Activated CD4-positive, alpha-beta memory T cell treated with anti-CD3 and anti-CD28 coated beads, Interleukin-2, amount 10 ng/mL, durations not matched to agents 7 days and 5 days (primary cell): ENCODE measurements at places on chromosomes 4 and X.

- DNase-seq: no peak
Measured at GRCh38 chr4:146381263-146381872, 140.4 kb downstream of the SLC10A7 start.

DNA sequence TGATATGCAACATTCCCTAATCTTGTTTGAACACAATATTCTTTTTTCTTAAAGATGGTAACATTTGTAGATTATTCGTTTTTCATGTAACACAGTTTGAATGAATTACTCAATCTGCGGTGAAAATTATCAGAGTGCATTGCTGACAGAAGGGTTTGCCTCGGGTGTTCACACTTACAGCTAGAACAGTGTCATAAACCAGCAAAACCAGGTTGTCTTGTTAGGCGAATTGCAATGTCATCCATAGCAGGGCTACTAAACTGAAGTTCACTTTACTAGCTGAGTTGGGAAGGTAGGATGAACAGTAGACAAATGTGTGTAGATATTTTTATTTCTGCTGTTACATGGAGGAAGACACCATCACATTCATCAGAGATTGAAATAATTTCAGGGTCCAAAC lies 98.9 kb downstream of the SLC39A8 start:
- DNase-seq: no peak

- DNase-seq: no peak
Measured at GRCh38 chr4:111393781-111394180, 751.5 kb upstream of the FAM241A start.

DNA sequence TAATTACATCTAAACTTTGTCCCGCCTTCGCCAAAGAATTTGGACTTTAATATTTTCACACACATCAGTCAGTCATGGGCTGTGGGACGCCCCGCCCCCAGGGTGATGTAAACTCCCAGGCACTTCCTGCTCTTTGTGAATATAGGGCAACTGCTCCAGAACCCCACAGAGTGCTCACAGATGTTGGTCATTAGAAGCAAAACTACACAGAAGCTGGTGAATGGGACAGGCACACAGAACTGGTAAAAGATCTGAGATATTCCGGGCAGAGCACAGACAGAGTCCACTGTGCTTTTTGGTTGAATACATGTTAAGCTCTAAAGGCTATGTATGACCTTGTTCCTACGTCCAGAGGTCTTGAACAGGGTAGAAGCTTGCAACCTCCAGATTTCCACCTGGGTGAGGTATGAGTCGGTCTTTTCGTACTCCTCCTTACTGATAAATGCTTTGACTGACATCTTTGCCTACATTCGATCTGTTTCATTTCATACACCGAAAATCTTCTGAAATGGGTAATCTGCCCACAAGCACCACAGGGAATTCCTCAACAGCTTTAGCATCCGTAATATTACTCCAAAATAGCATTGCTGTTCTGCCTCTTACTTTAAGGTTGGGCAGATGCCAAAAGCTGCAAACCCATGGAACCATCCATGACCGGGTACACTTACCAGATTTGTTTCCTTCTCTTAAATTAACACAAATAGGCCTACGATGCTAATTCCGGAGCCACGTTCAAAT lies 144.6 kb downstream of the AMELX start:
- DNase-seq: no peak

- DNase-seq: no peak
Measured at GRCh38 chr4:47213971-47214370, 182.6 kb downstream of the GABRB1 start.

DNA sequence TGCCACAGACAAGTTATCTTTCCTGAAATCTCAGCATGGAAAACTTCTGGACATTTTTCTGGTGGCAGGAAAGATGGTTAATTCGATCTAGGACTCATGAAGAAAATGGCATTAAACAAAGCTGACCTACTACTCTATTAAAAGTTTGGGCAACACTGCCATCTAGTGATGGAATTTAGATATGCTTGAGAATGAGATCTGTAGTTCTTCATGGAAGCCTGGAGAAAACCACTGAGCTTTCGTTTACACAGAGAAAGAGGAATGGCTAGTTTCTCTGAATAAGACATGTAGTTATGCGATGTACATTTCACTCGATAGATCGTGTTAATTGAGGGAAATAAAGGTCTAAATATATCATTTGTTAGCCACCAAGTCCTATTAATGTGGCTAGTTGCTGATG lies 51.7 kb upstream of the CHRDL1 start:
- no peak for DNase-seq

GRCh38 chr4:110553197-110553596 lies 69.7 kb downstream of the PITX2 start:
- no peak for DNase-seq

- no peak for DNase-seq
Measured at GRCh38 chrX:132171881-132172280, 44.1 kb upstream of the FRMD7 start.

- no peak for DNase-seq
Measured at GRCh38 chr4:70725633-70726032, 3.9 kb downstream of the RUFY3 start.

- DNase-seq: no peak
Measured at GRCh38 chrX:136488706-136489105, 959 bp downstream of the BRS3 start.

DNA sequence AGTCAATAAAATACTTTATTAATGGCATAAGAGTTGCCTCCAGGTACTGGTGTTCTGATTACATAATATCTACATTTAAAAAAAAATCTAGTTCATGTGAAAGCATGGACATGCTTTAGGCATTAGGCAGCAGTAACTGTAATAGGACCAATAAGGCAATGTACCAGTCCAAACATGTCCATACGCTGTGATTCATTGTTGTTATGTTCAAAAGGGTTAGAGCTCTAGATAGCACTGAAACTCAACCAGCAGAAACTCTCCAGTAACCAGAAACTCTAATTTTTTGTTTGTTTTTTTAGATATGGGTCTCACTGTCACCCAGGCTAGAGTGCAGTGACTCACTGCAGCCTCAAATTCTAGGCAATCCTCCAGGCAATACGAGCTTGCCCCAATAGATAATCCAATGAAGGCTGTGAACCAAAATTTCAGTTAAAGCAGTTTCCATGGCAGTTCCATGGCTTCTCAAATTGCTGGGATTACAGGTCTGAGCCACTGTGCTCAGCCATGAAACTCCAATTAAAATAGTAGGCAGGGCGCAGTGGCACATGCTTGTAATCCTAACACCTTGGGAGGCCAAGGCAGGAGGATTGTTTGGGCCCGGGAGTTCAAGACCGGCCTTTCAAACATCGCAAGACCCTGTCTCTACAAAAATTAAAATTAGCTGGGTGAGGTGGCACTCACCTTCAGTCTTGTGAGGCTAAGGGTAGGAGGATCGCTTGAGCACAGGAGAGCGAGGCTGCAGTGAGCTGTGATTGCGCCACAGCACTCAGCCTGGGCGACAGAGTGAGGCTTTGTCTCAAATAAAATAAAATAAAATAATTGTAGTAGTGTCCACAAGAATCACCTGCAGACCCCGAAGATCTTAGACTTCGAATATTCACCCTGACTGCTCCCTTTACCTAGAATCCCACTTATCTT lies 36.3 kb downstream of the MGARP start:
- no peak for DNase-seq

- DNase-seq: no peak
Measured at GRCh38 chrX:80282535-80282934, 137.7 kb upstream of the TENT5D start.

DNA sequence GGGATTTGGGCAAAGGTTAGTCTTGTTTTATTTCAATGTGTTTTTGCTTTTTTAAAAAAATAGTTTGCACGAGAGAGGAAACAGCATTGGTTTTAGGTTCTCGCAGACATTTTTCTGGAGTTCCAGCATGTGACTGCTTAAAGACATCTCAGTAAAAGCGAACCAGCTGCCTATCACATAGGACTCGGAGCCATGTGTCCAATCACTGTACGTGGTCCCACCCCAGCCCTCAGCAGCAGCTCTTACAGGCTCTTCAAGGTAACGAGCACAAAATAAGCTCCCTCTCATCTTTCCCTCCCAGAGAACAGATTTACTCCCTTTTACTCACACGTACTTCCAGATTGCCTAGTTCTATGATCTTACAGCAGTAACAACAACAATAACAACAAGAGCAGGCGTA lies 68.7 kb downstream of the MCF2 start:
- no peak for DNase-seq

- no peak for DNase-seq
Measured at GRCh38 chr4:130071746-130072145, 975.8 kb downstream of the C4orf33 start.

DNA sequence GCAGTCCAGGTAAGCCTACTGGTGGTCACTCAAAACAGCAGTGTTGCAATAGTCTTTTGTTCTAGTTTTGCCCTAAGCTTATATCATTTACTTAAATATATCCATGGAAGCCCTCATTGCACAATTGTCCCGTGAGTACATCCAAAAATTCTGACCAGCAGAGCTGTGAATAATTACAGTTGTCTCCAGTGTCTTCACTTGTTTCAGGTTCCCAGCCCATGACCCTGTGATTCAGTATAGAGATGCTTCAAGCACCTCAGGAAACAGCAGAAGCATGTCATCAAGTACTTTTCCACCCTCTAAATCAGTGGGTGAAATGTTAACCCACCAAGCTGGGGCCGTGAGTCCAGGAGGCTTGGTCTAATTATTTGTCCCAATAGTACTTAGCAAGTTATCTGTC lies 214.9 kb upstream of the RPS6KA3 start:
- no peak for DNase-seq

DNA sequence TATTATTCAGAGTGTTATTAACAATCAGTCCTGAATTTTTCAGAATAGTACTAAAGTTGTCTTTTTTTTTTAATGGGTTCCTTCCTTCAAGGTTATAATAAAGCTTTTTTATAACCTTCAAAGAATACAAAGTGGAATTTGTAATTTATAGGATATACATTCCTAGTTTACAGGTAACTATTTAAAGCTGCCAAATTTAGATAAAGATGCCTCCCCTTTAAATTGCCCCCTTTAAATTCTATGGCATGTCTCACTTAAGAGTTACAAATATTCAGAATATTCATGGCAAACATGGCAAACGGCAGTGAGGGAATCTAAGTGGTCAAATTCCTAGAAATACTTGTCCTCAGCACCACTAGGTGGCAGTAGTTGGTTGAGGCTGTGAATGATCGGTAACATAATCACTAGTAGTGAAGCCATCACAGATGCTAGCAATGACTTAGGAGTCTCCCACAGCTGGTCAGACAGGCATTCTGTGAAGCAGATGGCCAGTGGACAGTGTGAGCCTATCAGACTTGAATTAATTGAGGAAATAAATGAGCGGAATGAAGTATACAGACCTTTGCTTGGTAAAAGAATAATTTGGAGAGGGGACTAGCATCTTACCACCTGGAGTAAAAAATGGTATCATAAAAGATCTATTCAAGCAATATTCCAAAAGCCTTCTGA lies 86.4 kb downstream of the CBR4 start:
- peak; percentile 54 for DNase-seq

GRCh38 chr4:57159866-57160265 lies 49.7 kb upstream of the IGFBP7 start:
- no peak for DNase-seq

- DNase-seq: no peak
Measured at GRCh38 chrX:64571011-64571410, 175.8 kb upstream of the MTMR8 start.

DNA sequence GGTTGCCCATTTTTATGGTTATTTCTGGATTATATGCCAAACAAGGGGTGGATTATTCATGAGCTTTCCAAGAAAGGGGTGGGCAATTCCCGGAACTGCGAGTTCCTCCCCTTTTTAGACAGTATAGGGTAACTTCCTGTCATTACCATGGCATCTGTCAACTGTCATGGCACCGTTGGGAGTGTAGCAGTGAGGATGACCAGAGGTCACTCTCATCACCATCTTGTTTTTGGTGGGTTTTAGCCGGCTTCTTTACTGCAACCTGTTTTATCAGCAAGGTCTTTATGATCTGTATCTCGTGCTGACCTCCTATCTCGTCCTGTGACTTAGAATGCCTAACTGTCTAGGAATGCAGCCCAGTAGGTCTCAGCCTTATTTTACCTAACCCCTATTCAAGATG lies 57.6 kb downstream of the SH3KBP1 start:
- no peak for DNase-seq

- DNase-seq: no peak
Measured at GRCh38 chr4:138192113-138192512, 50.0 kb downstream of the SLC7A11 start.

DNA sequence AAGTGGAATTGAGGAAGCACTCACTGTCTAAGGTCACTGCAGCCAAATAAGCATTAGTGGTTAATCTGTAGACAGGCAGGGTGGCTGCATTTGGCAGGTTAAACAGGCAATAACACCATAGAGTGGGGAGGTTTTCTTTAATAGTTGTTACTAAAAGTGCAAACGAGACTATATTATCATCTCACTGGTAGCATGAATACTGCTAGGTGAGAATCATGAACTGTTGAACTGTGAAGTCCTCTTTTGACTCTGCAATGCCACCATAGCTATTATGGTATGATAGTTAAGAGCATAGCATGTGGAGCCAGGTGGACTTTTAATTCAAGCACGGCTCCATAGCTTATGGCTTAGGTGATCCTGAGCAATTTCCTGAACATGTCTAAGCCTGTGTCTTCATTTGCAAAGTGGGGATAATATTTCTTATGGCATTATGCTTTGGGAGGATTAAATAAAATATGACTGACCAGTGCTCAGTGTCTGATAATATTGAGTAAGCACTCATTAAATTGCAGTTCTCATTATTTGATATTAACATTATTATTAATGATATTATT lies 235.6 kb upstream of the HHIP start:
- DNase-seq: no peak

GRCh38 chr4:110485452-110485851 lies 9.5 kb downstream of the ENPEP start:
- DNase-seq: no peak

DNA sequence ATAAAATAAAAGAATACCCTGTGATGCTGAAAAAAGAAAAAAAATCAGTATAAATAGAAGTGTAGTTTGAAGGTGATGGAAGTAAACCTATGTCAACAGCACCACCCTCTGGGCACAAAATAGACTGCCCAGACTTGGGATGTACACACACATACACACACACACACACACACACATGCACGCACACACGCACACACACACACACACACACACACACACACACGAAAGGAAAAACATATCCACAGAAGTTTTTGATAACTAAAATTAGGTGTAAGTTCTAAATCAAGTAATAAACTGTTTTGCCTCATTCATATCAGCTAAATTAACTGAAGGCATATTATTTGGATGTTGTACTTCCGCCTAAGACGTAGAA lies 40.5 kb downstream of the ANXA5 start:
- peak; percentile 36 for DNase-seq

- DNase-seq: no peak
Measured at GRCh38 chrX:111353793-111354192, 58.2 kb downstream of the DCX start.

- no peak for DNase-seq
Measured at GRCh38 chr4:131344761-131345160, 1804.3 kb upstream of the PCDH10 start.

GRCh38 chrX:134388161-134389109 lies 71.5 kb upstream of the HPRT1 start:
- DNase-seq: no peak

GRCh38 chrX:73826996-73827395 lies 264.0 kb downstream of the CHIC1 start:
- DNase-seq: no peak

- no peak for DNase-seq
Measured at GRCh38 chrX:132216283-132216682, 3.0 kb downstream of the RAP2C start.

GRCh38 chrX:12901486-12901885 lies 4.9 kb upstream of the TLR8 start:
- peak; percentile 69 for DNase-seq

- DNase-seq: no peak
Measured at GRCh38 chr4:68592673-68593072, 16.6 kb upstream of the UGT2B17 start.
